ENCODE measurements at places on chromosomes 4 and X. TPM values are rescaled to one million over a fixed set of nuclear protein-coding genes. Genes with fewer than 3 reads are reported as not detected.
A peak's percentile ranks its signal among the peaks of the same experiment; 100 is the strongest.

CNGA2 gene
- not detected for total RNA-seq

FGF2 gene
- 95.2 TPM for total RNA-seq

DNA sequence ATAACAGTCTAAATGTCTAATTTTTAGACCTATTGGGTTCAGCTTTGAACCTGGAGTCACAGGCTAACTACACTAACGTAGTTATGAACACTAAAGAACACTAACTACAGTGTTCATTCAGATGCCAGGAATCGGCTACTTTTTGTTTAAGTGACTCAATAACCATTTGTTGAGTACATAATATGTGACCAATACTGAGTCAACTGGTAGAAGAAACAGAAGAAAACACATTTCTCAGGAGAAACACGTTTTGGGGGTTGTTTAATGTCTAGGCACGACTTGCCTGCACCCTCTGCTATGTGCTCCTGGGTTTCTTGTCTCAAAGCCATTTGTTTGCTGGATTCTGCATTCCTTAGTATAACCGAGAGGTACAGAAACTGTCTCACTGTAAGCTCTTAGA is 18.6 kb upstream of the CLNK start:
- H3K27ac ChIP-seq, result no peak overlapping the region
- no peak for DNase-seq
- H3K4me1 ChIP-seq, result no peaks in the 10 kb centered on the region
- no peaks in the 10 kb centered on the region for H3K36me3 ChIP-seq
- no peaks in the 10 kb centered on the region for H3K27me3 ChIP-seq

DNA sequence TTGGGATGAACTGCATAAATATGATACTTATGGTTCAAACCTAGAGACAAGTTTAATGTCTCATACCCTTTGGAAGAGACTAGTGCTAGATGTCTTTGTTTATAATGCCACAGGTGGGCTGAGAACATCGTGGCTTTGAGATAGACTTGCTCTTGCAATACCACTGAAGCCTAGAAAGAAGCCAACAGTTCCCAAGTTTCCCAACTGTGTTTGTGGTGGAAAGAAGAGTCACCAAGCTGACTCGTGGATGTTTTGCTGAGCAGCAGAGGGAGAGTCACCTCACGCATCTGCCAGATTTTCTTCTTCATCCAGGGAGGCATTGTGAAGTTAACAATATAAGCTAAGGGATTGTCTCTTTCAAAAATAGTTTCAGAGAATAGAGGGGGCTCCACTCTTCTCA is 1076.2 kb downstream of the C4orf33 start:
- H3K27ac ChIP-seq, result no peak overlapping the region
- no peak for DNase-seq
- H3K27me3 ChIP-seq, result no peaks in the 10 kb centered on the region
- H3K36me3 ChIP-seq, result no peaks in the 10 kb centered on the region

ABCD1 gene
- total RNA-seq, result 10.2 TPM

PGAM4 gene
- total RNA-seq, result 0.52 TPM

BCLAF3 gene
- total RNA-seq, result 7.9 TPM

GRCh38 chr4:38160487-38161207 is 200.4 kb downstream of the PTTG2 start:
- peaks cover 5% of the 10 kb centered on the region for H3K36me3 ChIP-seq
- no peak overlapping the region for H3K27ac ChIP-seq
- H3K4me3 ChIP-seq, result no peak overlapping the region
- H3K4me1 ChIP-seq, result no peaks in the 10 kb centered on the region

DNA sequence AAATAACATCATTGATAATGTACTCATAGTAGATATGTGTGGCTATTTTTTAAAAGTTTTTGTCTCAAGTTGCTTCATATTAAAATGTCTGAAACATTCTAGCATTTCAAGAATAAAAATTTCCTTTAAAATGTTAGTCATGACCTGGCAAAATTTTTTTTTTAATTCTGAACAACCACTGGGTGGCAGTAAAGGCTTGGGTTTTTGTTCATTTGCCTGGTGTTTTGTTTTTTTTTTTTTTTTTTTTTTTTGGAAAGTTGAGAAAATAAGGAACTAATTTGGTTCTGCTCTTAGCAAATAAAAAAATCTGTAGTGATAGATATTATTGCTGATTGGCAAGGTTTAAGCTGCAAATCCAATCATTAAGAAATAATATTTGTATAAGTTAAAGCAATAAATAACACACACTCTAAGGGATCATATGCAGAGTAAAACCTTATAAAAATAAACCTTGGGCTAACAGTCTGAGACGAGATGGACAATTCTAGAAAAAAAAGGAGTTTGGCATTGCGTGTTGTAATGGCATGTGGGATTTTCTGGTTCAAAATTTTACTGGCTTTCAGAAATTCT is 81.4 kb downstream of the CEP44 start:
- no peaks in the 10 kb centered on the region for H3K27me3 ChIP-seq
- H3K36me3 ChIP-seq, result peaks cover 25% of the 10 kb centered on the region
- H3K27ac ChIP-seq, result no peak overlapping the region
- H3K4me3 ChIP-seq, result no peak overlapping the region
- DNase-seq, result no peak

DNA sequence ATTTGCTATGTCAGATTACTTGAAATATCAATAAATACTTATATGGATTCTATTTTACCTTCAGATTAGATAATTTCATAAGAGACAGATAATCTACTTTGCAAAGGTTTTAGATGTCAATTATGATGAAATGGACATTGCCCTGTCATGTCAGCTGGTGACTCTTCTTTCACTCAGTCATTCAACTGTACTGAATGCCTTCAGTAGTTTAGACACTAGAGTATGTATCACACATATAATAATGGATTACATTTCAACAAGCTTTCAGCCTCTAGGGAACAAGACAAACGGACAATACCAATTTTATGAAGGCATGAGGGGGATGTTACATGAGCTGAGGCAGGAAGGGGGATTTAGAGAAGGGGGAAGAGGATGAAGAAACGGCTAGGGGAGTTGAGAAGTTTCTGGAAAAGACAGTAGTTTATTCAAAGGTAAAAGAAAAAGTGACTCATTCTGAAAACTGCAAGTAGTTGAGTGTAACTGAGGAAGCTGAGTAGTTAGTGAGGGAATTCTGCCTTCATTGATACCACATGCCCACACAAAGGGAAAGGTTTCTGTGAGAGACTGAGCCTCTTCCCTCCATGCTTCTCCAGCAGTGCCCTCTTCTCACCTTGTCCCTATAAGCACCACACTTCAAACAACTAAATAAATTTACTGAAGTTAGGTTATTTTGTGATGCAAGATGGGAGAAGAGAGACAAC is 25.7 kb downstream of the SLC9B2 start:
- no peaks in the 10 kb centered on the region for H3K27me3 ChIP-seq
- no peak overlapping the region for H3K4me3 ChIP-seq
- H3K36me3 ChIP-seq, result no peaks in the 10 kb centered on the region
- no peaks in the 10 kb centered on the region for H3K4me1 ChIP-seq
- no peak overlapping the region for H3K27ac ChIP-seq

DNA sequence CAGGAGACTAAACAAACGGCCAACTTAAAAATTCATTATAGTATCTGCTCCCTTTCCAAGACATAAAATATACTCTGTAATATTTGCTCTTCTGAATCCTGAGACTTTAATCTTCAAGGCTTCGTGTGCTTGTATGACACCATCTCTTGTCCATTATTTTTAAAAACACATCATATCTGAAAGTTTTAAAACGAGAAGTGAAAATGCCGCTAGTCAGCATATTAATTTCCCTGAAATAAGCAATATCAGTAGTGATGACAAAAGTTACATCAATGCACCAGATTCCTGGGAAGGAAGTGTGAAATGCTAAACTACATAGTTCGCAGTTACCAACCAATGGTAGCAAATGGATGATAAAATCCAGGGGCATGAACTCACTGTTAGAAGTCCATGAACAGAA is 66.8 kb upstream of the EXOC1L start:
- no peaks in the 10 kb centered on the region for H3K27me3 ChIP-seq
- H3K27ac ChIP-seq, result no peak overlapping the region
- no peak overlapping the region for H3K4me3 ChIP-seq
- H3K36me3 ChIP-seq, result no peaks in the 10 kb centered on the region
- H3K4me1 ChIP-seq, result peaks cover 3% of the 10 kb centered on the region

GRCh38 chr4:6562931-6563901 is 11.8 kb upstream of the MAN2B2 start:
- H3K27me3 ChIP-seq, result peaks cover 35% of the 10 kb centered on the region
- no peaks in the 10 kb centered on the region for H3K36me3 ChIP-seq
- H3K4me1 ChIP-seq, result no peaks in the 10 kb centered on the region
- peak overlapping the region; percentile 34 for H3K4me3 ChIP-seq
- H3K27ac ChIP-seq, result no peak overlapping the region

- no peak overlapping the region for H3K4me3 ChIP-seq
- H3K36me3 ChIP-seq, result peaks cover 3% of the 10 kb centered on the region
- DNase-seq, result no peak
- H3K4me1 ChIP-seq, result peaks cover 6% of the 10 kb centered on the region
- H3K27ac ChIP-seq, result no peak overlapping the region
Measured at GRCh38 chr4:181982856-181983255, 260.3 kb upstream of the TENM3 start.

DNA sequence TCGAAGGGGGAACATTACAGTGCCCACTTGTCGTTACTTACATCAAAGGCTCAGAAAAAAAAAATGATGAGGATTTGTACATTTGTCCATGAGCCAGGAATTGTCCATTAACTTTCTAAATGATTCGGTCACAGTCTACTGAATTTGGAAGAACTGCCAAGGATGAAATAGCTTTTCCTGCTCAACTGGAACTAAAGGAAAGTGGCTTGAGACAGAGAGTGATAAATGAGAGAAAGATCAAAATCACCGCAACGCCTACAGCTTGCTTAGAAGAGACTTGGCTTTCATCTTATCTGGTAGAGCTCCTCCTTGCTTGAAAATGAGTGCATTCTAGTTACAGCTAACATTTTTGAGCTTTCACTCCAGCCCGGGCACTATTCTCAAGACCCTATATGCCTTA is 55.5 kb upstream of the ADGRG2 start:
- H3K4me3 ChIP-seq, result no peak overlapping the region
- H3K36me3 ChIP-seq, result no peaks in the 10 kb centered on the region
- no peak for DNase-seq

GRCh38 chrX:153644356-153645125 is 2.5 kb upstream of the DUSP9 start:
- peaks cover 58% of the 10 kb centered on the region for H3K27me3 ChIP-seq
- no peaks in the 10 kb centered on the region for H3K4me1 ChIP-seq
- H3K36me3 ChIP-seq, result peaks cover 7% of the 10 kb centered on the region

- no peak for DNase-seq
- peaks cover 14% of the 10 kb centered on the region for H3K36me3 ChIP-seq
- no peaks in the 10 kb centered on the region for H3K27me3 ChIP-seq
- H3K4me1 ChIP-seq, result no peaks in the 10 kb centered on the region
- no peak overlapping the region for H3K27ac ChIP-seq
- no peak overlapping the region for H3K4me3 ChIP-seq
Measured at GRCh38 chr4:57156242-57156990, 46.2 kb upstream of the IGFBP7 start.

DNA sequence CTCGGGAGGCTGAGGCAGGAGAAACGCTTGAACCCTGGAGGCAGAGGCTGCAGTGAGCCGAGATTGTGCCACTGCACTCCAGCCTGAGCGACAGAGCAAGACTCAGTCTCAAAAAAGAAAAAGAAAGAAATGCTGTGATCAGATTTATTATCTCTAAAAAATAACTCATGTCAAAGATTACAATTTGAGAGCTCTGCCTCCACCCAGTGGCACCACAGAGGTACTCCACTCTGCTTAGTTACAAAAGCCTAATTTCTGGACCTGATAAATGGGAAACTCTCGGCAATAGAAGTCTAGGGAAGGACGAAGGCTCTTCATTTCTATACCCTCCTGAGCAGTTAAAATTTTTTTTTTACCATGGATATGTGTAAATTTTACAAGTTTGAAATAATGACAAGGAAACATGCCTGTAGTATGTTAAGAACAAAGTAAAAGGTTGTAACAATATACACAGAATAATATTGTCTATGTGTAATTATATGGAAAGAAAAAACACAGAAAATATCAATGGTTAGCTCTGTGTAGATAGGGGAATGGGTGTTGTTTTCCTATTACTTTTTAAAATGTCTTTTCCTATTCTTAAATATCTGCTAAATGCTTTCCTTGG is 149.8 kb downstream of the STIM2 start:
- H3K27me3 ChIP-seq, result no peaks in the 10 kb centered on the region
- DNase-seq, result no peak

RAI2 gene
- total RNA-seq, result 0.72 TPM

GRCh38 chrX:120001787-120002186 is 58.2 kb upstream of the NKAP start:
- H3K4me3 ChIP-seq, result peak overlapping the region; percentile 33
- H3K4me1 ChIP-seq, result no peaks in the 10 kb centered on the region
- H3K27me3 ChIP-seq, result peaks cover 45% of the 10 kb centered on the region
- DNase-seq, result peak; percentile 58
- H3K36me3 ChIP-seq, result no peaks in the 10 kb centered on the region
- no peak overlapping the region for H3K27ac ChIP-seq

IL21 gene
- not detected for total RNA-seq

GRCh38 chr4:140326395-140326993 is 47.0 kb upstream of the SCOC start:
- no peaks in the 10 kb centered on the region for H3K36me3 ChIP-seq
- H3K4me1 ChIP-seq, result no peaks in the 10 kb centered on the region
- H3K27ac ChIP-seq, result no peak overlapping the region
- no peak for DNase-seq
- no peaks in the 10 kb centered on the region for H3K27me3 ChIP-seq

- no peak for DNase-seq
- H3K4me3 ChIP-seq, result no peak overlapping the region
- no peaks in the 10 kb centered on the region for H3K27me3 ChIP-seq
- H3K4me1 ChIP-seq, result no peaks in the 10 kb centered on the region
Measured at GRCh38 chr4:186592445-186592844, 37.1 kb upstream of the MTNR1A start.

- no peak overlapping the region for H3K4me3 ChIP-seq
- no peak overlapping the region for H3K27ac ChIP-seq
- peaks cover 29% of the 10 kb centered on the region for H3K36me3 ChIP-seq
- H3K4me1 ChIP-seq, result peaks cover 3% of the 10 kb centered on the region
Measured at GRCh38 chr4:151604238-151604637, 156.6 kb downstream of the GATB start.
